ENCODE measurements at places on chromosomes 7 and 10.

DNA sequence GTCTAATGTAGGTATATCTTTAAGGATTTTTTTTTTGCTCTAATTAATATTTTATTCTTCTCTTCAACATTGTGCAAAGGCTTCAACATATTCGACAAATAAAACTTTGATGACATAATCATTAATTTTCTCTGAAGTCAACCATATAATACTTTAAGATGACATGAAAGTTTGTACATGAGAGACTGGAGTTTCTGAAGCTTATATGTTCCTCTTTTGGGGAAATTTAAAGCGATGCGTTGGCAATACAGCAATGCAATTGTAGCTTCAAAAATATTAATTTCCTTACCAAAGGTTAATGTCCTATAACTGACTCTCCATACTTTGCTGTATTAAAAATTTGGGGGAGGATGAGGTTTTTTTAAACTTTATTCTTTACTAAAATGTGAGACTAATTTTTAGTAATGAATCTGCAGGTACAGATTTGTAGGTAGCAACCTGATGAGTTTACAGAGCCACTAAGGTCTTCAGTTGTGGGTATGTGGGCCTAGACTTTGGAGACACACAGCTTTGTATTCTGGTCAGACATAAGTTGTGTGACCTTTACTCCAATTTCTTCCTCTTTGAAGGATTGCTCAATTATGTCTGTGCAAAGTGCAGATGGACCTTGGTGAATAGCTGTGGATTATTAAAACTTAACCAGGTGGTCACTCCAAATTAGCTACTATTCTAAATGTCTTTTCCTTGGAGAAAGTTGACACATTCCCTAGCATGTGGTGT is 18.0 kb upstream of the LIPA start:
- DNase-seq = no peak

- no peak for DNase-seq
Measured at GRCh38 chr7:134739362-134739761, 40.1 kb upstream of the CALD1 start.

GRCh38 chr10:102009801-102010425 is 46.1 kb downstream of the ARMH3 start:
- DNase-seq = no peak

GRCh38 chr10:123948030-123948823 is 56.6 kb upstream of the CPXM2 start:
- no peak for DNase-seq

GRCh38 chr7:137606061-137606674 is 240.6 kb downstream of the DGKI start:
- no peak for DNase-seq

- DNase-seq = no peak
Measured at GRCh38 chr7:50214771-50215170, 89.7 kb upstream of the IKZF1 start.

DNA sequence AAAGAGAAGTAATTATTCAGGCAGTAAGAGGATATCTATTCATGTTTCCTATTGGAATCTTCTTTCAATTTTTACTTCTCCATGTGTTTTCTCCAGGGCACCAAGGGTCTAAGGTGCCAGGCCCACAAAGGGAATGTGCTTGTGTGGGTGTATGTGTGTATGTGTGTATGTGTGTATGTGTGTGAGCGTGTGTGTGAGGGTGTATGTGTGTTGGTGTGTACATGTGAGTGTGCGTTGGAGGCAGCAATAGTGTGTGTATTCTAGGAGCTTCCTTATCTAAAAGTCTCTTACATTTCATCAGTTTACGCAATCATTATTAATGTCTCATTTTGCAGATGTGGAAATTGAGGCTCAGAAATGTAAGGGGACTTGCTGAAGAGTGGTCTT is 28.3 kb downstream of the RAMP3 start:
- no peak for DNase-seq

DNA sequence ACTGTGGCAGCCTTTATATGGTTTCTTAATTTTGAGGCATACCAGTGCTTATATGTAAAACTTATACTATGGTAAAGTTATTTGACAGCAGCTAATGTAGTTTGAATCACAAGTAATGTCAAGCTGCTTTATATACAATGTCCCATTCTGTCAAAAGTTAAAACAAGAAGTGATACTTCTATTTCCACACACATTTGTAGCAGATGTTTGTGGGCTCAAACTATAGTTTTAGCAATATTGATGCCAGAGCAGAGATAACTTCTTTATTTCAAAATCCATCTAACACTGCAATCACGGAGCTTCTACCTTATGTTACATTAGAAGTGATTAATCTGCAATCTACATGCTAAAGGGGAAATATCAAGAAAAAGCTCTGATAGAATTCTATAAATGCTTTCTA is 149.6 kb downstream of the ADK start:
- no peak for DNase-seq

DNA sequence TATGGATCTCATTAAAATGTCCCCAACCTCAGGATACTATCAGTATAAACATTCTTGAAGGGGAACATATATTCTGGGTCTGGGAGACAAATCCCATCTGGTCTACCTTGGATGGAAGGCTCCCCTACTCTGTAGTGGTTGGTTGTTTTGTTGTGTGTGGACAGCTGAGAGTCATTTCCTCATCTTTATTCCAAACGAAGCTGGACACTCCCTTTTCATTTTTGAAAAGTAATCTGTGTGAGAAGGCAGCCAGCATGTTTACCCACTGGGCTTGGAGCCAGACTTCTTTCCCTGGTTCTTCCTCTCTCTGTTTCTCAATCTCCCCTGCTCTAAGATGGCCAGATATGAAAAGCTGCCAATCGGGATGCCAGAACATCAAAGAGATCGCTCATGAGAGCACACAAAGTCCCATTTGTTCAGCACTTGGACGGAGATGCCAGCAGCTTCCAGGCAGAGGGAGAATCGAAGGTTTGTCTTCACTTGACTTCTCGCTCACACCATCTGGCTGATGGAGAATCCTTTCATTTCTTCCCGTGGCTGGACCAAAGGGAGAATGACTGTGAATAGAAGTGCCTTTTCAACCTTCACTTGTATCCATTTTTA is 108.1 kb upstream of the AGR3 start:
- no peak for DNase-seq

DNA sequence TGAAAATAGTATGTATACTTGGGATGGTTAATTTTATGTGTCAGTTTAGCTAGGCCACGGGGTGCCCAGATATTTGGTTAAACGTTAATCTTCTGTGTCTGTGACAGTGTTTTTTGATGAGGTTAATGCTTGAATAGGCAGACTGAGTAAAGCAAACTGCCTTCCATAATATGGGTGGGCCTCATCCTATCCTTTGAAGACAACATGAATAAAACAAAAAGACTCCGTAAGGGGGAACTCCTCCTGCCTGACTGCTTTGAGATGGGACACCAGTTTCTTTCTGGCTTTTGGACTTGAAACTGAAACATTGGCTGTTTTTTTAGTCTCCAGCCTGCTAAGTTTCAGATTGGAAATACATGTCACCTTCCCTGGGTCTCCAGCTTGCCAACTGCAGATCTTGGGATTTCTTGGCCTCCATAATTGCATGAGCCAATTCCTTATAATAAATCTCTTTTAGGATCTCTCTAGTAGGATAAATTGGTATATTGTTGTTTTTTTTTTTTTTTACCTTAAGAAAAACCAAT is 59.9 kb upstream of the GLCCI1 start:
- DNase-seq = no peak

- DNase-seq = no peak
Measured at GRCh38 chr10:19031763-19032162, 16.8 kb upstream of the MALRD1 start.

GRCh38 chr7:23491502-23491901 is 21.2 kb upstream of the IGF2BP3 start:
- no peak for DNase-seq

- DNase-seq = no peak
Measured at GRCh38 chr7:43905209-43905946, 1.0 kb downstream of the URGCP start.

GRCh38 chr7:143360788-143361551 is 1.5 kb downstream of the FAM131B start:
- no peak for DNase-seq

- DNase-seq = no peak
Measured at GRCh38 chr7:142440219-142440905, 182.5 kb upstream of the PRSS58 start.

GRCh38 chr7:16587790-16588189 is 57.8 kb downstream of the ANKMY2 start:
- DNase-seq = no peak

- DNase-seq = no peak
Measured at GRCh38 chr7:74598558-74598957, 59.0 kb upstream of the GTF2I start.
